SK-N-MC (cell line): ENCODE measurements at places on chromosomes 7 and 10.

DNA sequence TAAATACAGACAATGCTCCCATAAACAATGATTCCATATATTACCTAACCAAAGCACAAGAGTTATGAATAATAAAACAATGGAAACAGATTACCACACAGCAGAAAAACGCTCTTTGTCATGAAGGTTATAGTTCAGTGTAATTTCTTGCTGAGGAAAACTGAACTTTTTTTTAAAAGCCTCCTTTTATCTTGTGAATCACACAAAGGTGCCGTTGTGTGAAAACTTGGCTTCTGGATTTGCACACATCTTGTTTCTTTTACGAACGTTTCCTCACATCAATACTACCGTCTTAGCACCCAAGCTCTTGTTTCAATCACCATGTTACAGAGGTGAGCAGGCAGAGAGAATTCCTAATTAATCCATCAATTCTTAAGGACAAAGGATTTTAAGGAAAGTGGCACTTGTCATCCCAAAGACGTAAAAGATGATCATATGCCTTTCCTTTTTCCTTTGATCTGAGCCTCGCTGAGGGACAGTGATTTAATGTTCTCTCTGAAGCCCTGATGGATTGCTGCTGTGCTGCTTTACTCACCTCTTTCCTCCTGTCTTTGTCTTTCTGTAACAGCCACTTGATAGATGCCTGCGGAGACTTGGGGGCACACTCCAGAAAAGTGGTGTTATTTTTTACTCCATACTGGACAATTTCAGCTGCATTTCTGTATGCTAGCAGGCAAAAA, 110.1 kb downstream of the CD36 start:
- DNase-seq = no peak

- no peak for DNase-seq
These were observed 8.7 kb downstream of the EPC1 start for GRCh38 chr10:32338262-32338661.

GRCh38 chr10:126068322-126068721, 172.0 kb downstream of the FANK1 start:
- DNase-seq = no peak

GRCh38 chr7:39609113-39609934, 14.0 kb upstream of the RALA start:
- DNase-seq = no peak

DNA sequence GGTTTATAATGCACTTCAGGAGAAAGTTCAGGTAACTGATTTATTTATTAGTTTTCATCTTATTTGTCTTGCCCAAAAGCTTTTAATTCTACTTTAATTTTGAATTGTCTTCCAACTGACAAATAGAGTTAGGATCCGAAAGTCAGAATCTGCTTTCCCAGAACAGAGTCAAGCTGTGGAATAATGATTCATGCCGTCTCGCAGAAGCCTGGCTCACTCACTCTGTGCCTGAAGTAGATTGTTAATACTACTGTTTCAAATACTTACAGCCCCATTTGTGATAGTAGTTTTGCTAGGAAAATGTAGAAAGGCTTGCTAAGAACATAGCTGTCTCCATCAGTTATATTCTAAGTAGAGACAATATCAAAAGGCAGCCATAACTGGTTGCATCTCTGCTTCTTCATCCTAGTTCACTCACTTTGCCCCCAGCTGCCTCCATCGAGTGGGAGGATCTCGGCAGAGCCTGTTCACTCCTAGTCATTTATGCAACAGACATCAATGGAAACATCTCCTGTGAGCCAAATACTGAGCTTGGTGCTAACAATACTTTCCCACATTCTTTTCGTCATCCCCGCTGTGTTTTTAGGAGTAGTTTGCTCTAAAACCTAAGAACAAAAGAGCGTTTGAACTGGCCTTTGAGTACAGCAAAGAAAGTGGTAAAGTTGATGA, 28.0 kb downstream of the ABRAXAS2 start:
- DNase-seq = no peak

- DNase-seq = no peak
These were observed 78.8 kb downstream of the MTPAP start for GRCh38 chr10:30270247-30270646.
